Left renal cortex interstitium (tissue), 4 donors: ENCODE measurements at places on chromosomes 7 and 10.

GRCh38 chr7:137080516-137081203 is 212.2 kb downstream of the CHRM2 start:
- DNase-seq = no peak

GRCh38 chr7:46007990-46008643 is 87.0 kb upstream of the IGFBP3 start:
- DNase-seq = no peak

DNA sequence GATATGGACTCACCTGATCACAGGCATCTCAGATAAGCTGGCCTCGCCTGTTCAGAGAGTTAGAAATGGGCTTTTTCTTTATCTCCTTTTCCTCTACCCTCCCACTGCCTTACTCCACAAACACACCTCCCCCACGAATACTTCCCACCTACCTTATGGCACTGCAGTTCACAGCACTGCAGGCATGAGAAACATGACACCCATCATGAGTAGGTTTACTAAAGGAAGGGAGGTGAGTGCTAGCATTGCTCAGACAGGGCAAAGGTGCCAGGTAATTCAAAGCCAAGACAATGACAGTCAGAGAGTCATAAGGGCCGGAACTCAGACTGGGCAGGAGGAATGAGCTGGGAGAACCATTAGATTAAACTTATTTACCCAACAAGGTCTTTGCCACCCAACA is 220.6 kb downstream of the FAM107B start:
- DNase-seq = no peak

GRCh38 chr7:153043440-153043839 is 283.9 kb downstream of the ACTR3B start:
- DNase-seq = no peak

DNA sequence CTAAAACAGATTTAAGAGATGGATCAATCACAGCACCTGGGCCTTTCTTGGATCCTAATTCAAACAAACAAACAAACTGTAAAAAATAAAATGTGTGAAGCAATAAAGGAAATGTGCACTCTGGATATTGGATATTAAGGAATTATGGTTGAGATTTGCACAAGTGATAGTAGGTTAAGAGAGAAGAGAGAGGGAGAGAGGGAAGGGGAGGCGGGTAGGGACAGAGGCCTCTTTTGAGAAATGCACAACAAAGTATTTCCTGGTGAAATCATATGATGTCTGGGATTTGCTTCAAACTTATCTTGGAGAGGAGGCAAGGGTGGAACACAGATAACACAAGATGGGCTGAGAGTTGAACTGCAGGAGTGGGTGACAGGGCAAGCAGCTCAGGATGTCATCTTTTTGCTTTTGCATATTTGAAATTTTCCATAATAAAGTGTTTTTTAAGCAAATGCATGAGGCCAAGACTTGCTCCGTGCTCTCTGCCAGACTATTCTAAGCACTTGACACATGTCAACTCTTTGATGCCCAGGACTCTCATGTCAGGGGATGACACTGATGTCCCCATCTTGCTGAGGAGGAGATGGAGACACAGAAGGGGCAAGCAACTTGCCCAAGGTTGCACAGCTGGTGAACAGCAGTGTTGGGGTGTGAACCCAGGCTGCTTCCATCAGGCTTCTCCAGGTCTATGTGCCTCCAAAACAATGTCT is 9.1 kb upstream of the AEBP1 start:
- DNase-seq = no peak

DNA sequence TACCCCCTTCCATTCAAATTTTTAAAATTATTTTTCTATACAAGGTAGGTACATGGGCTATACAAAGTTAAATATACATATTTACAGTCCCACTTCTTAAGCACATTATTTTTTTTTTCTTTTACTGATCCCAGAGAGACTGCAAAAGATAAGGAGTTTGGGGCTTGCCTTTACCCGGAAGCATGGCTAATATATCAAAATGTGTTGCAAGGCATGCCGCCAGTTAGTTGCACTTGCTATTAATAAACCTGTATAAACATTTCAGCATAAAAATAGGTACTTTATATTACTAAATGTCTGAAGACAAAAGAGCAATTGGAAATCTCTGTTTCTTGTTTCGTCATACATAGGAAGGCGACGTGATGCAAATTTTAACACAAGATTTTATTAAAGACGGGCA is 21.5 kb upstream of the PDLIM1 start:
- no peak for DNase-seq

DNA sequence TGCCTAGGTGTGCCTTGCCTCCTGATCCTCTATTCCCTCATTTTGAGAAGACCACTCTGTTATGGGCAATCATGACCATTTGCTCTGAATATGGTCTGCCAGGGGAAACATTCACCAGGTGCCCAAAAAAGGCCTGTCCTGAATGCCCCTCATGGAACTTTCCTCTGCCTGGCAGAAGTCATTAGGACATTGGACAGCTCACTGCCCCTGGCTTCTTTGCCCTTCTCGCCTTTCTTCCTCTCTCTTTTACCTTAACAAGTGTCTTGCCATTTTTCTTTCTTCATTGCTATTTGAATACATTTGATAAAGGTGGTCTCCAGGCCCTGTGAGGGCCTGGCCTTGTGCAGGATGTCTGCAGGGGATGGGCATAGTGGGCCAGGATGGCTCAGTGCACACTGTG is 20.3 kb downstream of the MBL2 start:
- no peak for DNase-seq

- DNase-seq = no peak
These were observed 33.0 kb upstream of the UNC5B start for GRCh38 chr10:71179382-71179781.

- DNase-seq = no peak
These were observed 22.4 kb downstream of the GRM8 start for GRCh38 chr7:127230192-127230925.

DNA sequence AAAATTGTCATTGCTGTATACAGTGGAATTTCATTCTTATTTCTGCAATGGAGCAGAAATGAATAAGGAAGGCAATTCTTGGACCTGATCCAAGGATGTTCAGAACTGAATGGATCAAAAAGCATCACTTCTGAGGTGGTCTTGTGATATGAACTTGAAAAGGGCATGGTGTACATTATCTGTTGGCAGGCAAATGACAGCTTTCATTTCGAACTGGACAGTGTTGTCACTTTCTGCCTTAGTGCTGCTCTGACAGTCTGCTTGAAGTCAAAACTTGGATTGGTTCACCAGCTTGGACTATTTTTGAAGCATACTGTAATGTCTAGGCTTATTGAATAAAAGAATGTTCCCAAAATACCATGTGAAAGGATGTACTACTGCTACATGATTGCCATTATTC is 52.0 kb downstream of the VCL start:
- no peak for DNase-seq

GRCh38 chr10:25965584-25965983 is 31.6 kb downstream of the MYO3A start:
- no peak for DNase-seq

GRCh38 chr10:46220872-46221538 is 65.8 kb upstream of the ANTXRL start:
- DNase-seq = no peak

DNA sequence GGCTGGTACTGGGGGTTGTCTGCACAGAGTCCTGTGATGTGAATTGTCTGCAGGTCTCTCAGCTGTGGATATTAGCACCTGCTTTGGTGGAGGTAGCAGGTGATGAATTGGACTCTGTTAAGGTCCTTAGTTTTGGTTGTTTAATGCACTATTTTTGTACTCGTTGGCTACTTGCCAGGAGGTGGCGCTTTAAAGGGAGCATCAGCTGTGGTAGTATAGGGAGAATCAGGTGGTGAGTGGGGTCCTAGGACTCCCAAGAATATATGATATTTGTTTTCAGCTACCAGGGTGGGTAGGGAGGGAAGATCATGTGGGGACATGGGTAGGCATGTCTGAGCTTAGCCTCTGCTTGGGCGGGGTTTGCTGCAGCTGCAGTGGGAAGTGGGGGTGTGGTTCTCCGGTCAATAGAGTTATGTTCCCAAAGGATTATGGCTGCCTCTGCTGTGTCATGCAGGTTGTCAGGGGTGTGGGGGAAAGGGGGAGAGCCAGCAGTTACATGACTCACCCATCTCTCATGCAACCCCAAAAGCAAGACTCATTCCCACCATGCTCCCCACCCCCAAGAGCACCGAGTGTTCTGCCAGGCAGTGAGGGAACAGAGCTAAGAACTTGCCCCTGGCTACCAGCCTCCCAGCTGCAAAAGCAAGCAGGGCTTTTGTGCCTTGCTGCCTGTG is 53.7 kb upstream of the ZNF273 start:
- DNase-seq = no peak

- no peak for DNase-seq
These were observed 808.1 kb downstream of the GRID1 start for GRCh38 chr10:85558533-85558932.

GRCh38 chr7:46909601-46910051 is 672.3 kb downstream of the TNS3 start:
- no peak for DNase-seq

- no peak for DNase-seq
These were observed 6.5 kb downstream of the TMEM176B start for GRCh38 chr7:150793569-150794238.

DNA sequence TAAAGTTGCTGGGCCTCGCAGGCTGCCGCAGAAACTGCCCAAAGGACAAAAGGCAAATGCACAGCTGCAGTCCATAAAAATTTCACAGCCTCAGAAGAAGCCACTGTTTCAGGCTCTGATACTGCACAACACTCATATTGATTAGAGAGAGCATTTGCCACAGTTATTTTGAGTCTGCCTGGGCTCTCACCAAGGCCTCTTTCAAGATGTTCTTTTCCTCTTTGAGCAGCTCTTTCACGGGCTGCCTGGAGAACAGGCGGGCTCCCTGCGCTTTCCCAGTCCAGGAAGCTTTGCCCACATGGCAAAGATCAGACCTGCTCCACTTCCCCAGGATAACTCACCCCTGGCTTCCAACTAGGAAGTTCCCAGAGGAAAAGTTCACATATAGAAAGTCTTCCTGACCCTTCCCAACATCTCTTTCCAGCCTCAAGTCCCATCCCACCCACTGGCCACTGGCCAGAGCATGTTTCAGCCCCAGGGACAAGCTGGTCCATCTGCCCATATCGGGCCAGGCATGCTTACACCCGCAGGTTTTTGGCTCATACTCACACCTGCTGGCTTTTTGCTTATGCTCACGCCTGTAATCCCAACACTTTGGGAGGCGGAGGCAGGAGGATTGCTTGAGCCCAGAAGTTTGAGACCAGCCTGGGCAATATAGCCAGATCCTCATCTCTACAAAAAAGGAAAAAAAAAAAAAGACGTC is 3.3 kb downstream of the SLIT1 start:
- DNase-seq = no peak

GRCh38 chr7:105487579-105488571 is 34.2 kb downstream of the PUS7 start:
- no peak for DNase-seq

DNA sequence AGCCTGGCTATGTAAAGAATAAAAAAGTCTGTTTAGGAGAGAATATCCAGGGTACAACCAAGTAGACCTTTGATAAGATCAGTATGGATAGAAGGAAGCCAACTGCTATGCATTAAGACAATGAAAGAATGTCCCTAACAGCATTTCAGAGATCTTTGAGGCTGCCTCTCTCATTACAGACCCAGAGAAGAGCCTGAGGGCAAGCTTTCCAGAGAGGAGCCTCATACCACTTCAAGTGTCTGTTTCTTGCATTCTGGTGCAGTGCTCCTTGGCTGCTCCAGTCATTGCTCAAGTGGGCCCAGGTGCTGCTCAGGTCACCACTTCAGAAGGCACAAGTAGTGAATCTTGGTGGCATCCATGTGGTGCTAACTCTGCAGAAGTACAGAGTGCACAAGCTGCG is 514.0 kb downstream of the PLXDC2 start:
- DNase-seq = no peak

- DNase-seq = no peak
These were observed 396.1 kb downstream of the ZNF33B start for GRCh38 chr10:42242135-42242805.

DNA sequence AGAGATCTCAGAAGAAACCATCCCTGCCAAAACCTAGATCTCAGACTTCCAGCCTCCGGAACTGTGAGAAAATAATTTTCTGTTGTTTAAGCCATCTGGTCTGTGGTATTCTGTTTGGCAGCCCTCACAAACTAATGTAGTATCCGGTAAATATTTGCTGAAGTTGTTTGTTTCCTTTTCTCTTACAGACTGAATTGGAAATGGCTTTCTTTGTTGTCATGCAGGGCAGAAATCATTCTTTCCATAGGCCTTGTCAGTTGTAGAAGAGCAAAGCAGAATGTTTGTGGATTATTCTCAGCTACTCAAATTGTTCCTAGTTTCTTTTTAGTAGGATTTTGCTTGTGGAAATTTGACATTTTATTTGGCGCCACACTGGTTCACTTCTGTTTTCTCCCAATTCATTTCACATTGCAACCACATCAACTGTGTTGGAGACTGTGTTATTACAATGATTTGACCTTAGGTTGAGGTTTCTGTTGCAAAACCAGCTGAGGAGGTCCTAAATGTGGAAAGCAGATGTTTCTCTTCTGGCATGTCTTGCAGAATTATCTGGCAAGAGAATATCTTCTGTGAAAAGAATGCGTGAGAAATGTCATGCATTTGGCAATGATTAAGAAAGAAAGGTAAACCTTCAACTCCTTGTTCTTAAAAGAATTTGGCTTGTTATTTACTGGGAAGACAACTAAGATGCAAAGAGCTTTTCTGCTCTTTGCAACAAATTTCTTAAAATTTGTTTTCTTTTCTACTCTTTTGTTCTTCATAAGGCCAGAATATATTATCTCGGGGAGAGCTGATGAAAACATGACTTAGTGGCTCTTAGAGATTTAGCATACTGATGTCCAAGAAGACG is 25.8 kb downstream of the ACTA2 start:
- no peak for DNase-seq

DNA sequence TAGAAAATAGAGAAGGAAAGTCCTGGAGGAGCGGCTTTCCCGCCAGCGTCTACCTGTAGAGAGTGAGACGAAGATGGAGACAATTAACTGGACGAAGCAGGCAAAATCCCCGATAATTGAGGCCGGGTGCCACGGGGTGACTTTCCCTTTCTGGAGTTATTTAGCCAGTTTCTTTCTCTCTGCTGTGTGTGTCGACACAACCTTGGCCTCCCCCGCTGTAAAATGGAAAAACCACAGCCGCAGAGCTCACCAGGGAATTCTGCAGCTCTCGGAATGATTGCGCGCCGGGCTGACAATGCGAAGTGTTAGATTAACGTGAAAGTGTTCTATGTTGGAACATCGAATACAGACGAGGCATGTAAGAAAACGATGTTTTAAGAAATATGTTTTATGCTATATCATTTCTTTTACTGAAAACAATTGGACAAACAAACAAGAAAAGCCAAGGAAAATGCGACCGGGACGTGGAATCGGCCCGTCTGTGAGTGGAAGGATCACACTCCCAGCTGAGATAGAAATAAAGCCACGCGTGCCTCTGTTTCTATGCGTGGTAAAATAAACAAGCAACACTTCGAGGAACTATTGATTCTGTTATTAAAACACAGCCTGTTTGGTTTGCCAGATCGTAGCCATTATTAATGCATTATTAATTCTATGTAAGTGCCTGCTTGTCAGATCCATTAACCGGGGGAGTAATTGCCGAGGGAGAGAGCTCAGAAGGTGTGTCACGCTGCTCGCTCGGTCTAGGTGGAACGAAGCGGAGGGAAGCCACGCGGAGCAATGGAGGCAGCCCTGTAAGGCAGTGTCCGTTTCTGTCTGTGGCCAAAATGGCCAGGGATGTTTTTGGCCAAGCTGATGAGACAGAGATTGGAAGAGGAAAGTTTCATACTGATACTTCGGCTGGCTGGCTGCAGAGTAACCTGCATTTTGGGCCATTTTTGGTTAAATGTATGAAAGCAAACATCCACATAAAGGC is 129.4 kb downstream of the DNAJB6 start:
- DNase-seq = no peak
